ENCODE measurements at places on chromosomes 5 and 9. TPM values are rescaled to one million over a fixed set of nuclear protein-coding genes. Genes with fewer than 3 reads are reported as not detected.

Gene EFNA5
- 4.2 TPM for total RNA-seq

Gene ZMYND19
- 22.6 TPM for total RNA-seq

Gene DMGDH
- total RNA-seq: 2.5 TPM

Gene ARHGEF28
- total RNA-seq: 9.2 TPM

Gene PCDHA4
- total RNA-seq: under 0.01 TPM

Gene PHAX
- total RNA-seq: 42.5 TPM

Gene SMIM27
- 6.8 TPM for total RNA-seq

Gene CDC25C
- 29.4 TPM for total RNA-seq

Gene SH3RF2
- total RNA-seq: 1.0 TPM

Gene TICAM2
- 4.5 TPM for total RNA-seq

Gene SPINK1
- not detected for total RNA-seq

Gene GABRA1
- total RNA-seq: not detected

Gene LRRC19
- total RNA-seq: not detected

Data from bronchus fibroblast of lung (primary cell).